Stimulated activated CD4-positive, alpha-beta T cell treated with anti-CD3 and anti-CD28 coated beads, Interleukin-4, amount 100 ng/mL, for 48 hours (primary cell): ENCODE measurements at places on chromosomes 5 and 9.

DNA sequence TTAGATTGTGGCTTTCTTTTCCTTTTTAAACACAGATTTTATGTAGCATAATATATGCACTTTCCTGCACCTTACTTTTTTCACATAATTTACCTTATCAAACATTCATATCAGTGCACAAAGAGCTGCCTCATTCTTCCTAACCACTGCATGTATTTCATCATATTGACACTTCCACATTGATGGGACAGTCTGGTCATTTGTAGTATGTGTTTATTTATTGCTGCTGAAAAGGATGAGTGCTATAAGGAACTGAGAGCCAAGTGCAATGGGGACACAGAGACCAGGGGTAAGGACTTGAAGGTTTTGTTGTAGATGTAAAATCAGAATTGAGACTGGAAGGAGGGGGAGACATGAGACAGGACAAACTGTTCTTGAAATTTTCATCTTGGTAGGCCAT, 193.8 kb downstream of the SMARCA2 start:
- DNase-seq, result no peak

GRCh38 chr5:74396913-74397622, 243.5 kb downstream of the ENC1 start:
- DNase-seq, result no peak

DNA sequence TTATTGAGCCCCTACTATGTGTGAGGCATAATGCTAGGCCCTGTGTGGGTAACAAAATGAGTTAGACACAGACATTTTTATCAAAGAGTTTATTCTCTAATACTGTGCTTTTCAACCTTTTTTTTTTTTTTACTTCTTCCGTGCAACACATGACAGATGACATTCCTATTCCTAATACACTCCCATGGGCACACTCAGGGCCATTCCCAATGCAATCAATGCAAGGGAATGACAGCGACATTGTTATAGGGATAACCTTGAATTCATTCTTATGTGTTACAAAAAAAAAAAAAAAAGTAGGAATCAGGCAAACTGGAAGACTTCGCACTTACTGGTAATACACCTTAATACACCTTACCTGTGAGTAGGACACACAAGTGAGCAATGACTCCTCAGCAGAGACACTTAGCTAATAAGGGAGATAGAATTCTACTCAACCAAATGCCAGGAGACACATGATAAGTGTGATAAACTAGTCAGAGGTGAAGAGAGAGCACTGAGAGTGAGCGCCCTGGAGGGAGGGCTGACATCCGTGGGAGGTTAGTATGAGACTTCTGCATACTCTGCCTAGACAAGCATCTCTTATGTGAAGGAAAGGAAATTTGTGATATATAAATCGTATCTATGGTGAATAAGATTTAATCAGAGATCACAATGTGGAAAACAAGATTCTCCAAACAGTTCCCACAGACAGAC, 21.0 kb upstream of the ARSB start:
- DNase-seq, result no peak

DNA sequence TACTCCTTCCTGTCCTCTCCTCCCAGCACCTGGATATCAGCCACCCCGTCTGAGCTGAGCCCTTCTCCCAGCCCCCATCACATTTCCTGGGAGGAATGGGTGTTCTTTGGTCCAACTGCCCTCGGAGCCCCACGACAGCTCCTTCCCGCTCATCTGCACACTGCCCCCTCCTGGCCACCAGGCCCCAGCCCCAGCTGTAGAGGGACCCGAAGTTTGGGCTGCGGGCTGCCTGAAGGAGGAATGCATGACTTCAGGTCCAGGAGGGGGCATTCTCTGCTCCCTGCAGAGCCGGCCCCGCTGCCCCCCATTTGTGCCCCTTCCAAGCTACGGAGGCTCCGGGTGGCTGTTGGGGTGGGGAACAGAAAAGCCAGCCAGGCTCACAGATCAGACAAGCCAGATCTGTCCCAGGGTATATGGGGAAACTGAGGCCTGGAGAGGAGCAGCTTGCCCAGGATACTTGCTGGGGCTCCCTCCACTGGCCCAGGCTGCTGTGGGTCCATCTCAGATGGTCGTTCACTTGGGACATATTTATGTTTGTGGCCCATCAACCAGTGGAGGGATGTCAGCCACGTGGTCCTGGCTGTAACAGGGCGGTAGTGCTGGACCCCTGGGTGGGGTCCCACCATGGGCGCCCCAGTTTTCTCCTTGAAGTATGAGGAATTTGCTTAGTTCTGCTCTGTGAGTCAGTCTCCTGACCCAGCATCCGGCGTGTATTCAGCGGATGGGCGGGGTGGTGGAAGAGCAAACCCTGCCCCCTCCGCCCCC, 33.1 kb downstream of the DAB2IP start:
- DNase-seq, result peak; percentile 25

GRCh38 chr9:72412483-72413040, 47.6 kb upstream of the ZFAND5 start:
- DNase-seq, result no peak

- DNase-seq, result no peak
These were observed 21.5 kb downstream of the SARDH start for GRCh38 chr9:133716564-133717112.

DNA sequence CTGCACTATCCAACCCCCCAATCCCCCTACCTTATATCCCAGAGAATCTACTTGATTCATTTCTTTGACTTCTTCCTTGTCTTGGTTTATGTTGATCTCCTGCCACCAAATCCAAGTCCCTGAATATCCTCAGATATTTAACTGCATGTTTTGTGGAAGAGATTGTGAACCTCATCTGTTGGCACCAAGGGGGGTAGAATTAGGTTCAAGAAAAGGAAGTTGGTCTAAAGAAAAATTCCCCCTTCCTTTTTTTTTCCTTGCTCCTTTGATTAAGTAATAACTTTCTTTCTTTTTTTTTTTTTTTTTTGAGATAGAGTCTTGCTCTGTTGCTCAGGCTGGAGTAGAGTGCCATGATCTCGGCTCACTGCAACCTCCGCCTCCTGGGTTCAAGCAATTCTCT, 526 bp upstream of the CD14 start:
- no peak for DNase-seq

GRCh38 chr9:99485459-99485858, 263.4 kb downstream of the SEC61B start:
- no peak for DNase-seq

DNA sequence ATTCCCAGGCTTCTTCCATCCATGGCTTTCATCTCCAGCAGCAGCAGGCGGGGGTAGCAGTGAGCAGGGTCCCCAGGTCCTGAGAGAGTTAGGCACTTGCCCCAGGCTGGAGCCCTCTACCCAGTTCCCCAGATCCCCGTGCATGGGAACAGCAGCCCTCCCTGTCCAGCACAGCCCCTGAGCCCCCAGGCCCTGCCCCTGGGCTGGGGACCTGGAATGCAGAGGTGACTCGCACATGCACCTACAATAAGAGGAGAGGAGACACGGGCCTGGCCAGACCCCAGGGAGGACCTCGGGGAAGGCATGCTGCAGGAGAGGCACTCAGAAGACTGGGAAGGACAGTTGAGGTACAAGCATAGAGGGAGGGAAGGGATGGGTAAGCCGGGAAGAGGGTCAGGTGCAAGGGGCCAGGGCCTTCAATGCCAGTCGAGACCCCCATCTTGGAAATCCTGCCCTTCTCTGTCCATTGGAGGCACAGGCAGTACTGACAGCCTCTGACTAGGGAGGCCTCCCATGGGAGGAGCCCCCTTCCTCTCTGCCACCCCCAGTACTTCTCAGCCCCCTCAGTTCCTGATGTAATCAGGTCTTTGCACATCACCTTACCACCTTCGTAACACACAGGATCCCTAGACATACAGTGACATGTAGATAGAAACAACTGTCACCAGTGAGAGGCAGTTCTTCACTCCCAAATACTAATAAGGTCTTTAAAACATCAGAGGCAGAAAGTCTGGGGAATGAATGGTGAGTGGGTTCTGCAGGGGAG, 135.3 kb upstream of the LMX1B start:
- DNase-seq, result no peak
